ENCODE measurements at places on chromosomes 13 and 19. TPM values are rescaled to one million over a fixed set of nuclear protein-coding genes. Genes with fewer than 3 reads are reported as not detected.
A peak's percentile ranks its signal among the peaks of the same experiment; 100 is the strongest.

DNA sequence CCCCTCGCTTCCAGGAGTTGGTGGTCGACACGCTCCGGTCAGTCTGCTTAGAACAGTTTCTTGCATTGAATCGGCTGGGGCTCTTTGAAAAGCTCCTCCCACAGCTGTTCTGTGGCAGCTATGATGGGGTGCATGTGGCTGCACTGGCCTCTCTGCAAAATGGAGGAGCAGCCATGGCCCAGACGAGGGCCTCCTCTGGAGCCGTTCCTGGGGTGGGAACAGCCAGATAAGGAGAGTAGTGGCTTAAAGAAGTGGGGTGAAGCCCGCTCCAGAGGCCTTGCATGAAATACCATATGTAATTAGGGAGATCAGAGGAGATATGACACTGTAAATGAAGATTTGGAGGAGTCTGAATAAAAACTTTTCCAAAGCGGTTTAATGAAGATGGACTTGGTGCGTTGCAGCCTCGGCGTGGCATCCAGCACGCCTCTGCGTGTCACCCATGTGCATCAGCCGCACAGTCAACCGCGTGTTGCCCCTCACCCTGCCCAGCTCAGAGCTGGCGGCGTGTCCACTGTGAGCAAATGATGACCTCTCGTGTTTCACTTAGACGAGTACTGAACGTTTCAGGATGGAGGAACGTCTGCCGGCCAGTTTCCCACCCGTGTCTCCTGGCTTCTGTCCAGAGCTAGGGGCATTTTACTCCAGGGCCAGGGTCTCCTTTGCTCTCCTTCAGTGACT, 199.2 kb downstream of the TEX29 start:
- H3K4me1 ChIP-seq, result peaks cover 4% of the 10 kb centered on the region
- H3K27me3 ChIP-seq, result no peaks in the 10 kb centered on the region
- no peak for DNase-seq
- no peaks in the 10 kb centered on the region for H3K36me3 ChIP-seq
- H3K4me3 ChIP-seq, result no peak overlapping the region
- no peak overlapping the region for H3K27ac ChIP-seq

DNA sequence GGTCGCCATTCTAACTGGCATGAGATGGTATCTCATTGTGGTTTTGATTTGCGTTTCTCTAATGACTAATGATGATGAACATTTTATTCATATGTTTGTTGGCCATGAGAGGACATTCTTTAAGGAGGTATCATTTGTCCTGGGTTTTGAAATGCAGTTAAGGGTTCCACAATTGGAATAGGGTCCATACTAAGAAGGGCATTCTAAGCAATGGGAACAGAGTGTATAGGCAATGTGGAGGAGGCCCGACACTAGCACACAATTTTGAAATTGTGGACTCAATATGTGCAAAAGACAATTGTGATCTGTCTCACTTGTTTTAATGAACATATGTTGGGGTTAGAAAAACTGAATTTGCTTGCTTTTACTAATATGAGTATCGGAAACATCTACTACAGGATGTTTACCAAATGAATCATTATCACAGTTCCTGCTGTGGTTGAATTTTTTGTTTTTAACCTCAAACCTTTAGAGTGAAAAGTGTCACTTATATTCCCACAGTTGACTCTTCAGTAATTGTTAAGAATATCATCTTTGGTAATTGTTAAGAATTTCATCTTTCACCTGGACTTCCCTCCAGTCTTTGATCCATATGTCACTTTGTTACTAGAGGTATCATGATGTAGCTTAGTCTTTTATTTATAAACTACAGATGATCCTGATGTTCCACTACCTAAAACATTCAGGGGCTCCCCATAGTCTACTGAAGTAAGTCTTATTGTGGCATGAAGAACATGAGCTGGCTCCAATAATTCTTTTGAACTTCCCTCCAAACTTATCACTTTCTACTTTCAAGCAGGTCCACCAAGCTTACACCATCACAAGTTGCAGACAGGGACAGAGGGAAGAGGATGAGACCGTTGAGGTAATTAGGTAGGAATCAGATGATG, 109.7 kb upstream of the KLF12 start:
- H3K27me3 ChIP-seq, result no peaks in the 10 kb centered on the region
- H3K4me1 ChIP-seq, result no peaks in the 10 kb centered on the region
- no peak overlapping the region for H3K4me3 ChIP-seq
- no peaks in the 10 kb centered on the region for H3K36me3 ChIP-seq

DNA sequence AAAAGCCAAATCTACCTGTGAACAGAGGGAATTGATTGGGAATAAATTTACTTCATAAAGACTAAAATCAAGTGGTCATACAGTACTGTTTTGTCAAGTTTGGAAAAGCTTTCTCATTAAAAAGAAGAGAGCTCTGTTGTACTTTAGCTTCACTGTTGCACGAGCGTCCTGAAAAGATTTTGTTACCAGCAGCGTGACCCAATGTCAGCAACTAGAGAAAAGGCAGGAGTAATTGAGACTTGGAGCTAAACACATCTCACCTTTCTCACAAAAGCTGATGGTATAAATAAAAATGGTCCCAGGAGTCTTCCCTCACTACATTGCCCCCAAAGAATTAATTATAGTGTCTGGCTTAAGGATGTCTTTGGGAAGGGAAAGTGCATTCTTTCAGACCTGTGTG, 613.7 kb downstream of the OLFM4 start:
- DNase-seq, result no peak
- H3K4me3 ChIP-seq, result no peak overlapping the region
- H3K27ac ChIP-seq, result no peak overlapping the region
- no peaks in the 10 kb centered on the region for H3K27me3 ChIP-seq
- no peaks in the 10 kb centered on the region for H3K36me3 ChIP-seq

GRCh38 chr13:111480976-111481375, 160.5 kb downstream of the TEX29 start:
- no peak overlapping the region for H3K27ac ChIP-seq
- DNase-seq, result no peak
- H3K4me1 ChIP-seq, result no peaks in the 10 kb centered on the region
- H3K36me3 ChIP-seq, result no peaks in the 10 kb centered on the region
- H3K27me3 ChIP-seq, result no peaks in the 10 kb centered on the region

- no peak for DNase-seq
- no peak overlapping the region for H3K4me3 ChIP-seq
- H3K27me3 ChIP-seq, result no peaks in the 10 kb centered on the region
- H3K27ac ChIP-seq, result no peak overlapping the region
These were observed 392.8 kb downstream of the SLITRK6 start for GRCh38 chr13:85406269-85406975.

- peak; percentile 64 for DNase-seq
- peaks cover 3% of the 10 kb centered on the region for H3K27me3 ChIP-seq
- H3K4me3 ChIP-seq, result no peak overlapping the region
- H3K36me3 ChIP-seq, result no peaks in the 10 kb centered on the region
These were observed 8.9 kb upstream of the MYO1F start for GRCh38 chr19:8585894-8586750.

DNA sequence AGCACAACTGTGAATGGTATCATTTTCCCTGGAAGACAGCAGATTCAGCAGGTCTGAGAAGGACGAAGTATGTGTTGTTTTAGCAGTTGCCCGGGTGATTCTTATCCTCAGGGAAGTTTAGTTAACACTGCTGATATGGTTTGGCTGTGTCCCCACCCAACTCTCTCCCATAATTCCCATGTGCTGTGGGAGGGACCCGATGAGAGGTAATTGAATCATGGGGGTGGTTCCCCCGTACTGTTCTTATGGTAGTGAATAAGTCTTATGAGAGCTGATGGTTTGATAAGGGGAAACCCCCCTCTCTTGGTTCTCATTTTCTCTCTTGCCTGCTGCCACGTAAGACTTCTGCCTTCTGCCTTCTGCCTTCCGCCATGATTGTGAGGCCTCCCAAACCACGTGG, 81.0 kb upstream of the UBAC2 start:
- H3K36me3 ChIP-seq, result no peaks in the 10 kb centered on the region
- H3K4me3 ChIP-seq, result no peak overlapping the region
- no peaks in the 10 kb centered on the region for H3K4me1 ChIP-seq
- no peak for DNase-seq
- H3K27ac ChIP-seq, result no peak overlapping the region

DNA sequence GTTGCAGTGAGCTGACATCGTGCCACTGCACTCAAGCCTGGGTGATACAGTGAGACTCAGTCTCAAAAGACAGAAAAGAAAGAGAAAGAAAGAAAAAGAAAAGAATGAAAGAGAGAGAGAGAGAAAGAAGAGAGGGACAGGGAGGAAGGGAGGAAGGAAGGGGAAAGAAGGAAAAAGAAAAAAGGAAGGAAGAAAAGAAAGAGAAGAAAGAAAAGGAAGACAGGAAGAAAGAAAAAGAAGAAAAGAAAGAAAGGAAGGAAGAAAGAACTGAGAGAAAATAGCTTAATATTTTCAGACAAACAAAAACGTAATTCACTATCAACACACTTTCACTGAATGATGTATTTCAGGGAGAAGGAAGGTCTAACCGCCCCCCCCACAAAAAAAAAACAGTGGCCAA, 39.3 kb downstream of the ESD start:
- no peak overlapping the region for H3K27ac ChIP-seq
- no peaks in the 10 kb centered on the region for H3K36me3 ChIP-seq
- H3K4me3 ChIP-seq, result no peak overlapping the region
- no peak for DNase-seq

DNA sequence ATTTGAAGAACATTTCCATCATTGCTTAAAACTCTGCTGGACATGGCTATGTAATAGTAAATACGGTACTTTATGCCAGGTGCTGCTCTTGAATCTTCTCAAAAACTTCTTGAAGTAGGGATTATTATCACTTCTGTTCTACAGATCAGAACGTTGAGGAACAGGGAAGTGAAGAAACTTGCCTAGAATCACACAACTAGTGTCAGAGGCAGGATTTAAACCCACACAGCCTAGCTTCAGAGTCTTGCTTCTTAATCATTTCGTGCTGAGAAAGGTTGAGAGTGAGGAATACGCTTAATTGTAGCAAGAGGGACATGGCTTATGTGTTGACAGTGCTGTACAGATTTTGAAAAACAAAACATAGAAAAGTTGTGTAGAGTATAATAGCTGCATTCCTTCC, 13.5 kb downstream of the TM9SF2 start:
- H3K4me1 ChIP-seq, result no peaks in the 10 kb centered on the region
- H3K4me3 ChIP-seq, result no peak overlapping the region
- no peaks in the 10 kb centered on the region for H3K27me3 ChIP-seq
- H3K27ac ChIP-seq, result no peak overlapping the region
- H3K36me3 ChIP-seq, result peaks cover 4% of the 10 kb centered on the region

GRCh38 chr19:55648585-55649267, 714 bp downstream of the CCDC106 start:
- H3K27ac ChIP-seq, result no peak overlapping the region
- H3K4me3 ChIP-seq, result peak overlapping the region; percentile 85
- H3K4me1 ChIP-seq, result peaks cover 10% of the 10 kb centered on the region
- peaks cover 7% of the 10 kb centered on the region for H3K36me3 ChIP-seq
- no peak for DNase-seq

- no peaks in the 10 kb centered on the region for H3K27me3 ChIP-seq
- no peaks in the 10 kb centered on the region for H3K4me1 ChIP-seq
- no peaks in the 10 kb centered on the region for H3K36me3 ChIP-seq
- DNase-seq, result no peak
- H3K4me3 ChIP-seq, result no peak overlapping the region
These were observed 415.2 kb upstream of the SGCG start for GRCh38 chr13:22765547-22765946.

DNA sequence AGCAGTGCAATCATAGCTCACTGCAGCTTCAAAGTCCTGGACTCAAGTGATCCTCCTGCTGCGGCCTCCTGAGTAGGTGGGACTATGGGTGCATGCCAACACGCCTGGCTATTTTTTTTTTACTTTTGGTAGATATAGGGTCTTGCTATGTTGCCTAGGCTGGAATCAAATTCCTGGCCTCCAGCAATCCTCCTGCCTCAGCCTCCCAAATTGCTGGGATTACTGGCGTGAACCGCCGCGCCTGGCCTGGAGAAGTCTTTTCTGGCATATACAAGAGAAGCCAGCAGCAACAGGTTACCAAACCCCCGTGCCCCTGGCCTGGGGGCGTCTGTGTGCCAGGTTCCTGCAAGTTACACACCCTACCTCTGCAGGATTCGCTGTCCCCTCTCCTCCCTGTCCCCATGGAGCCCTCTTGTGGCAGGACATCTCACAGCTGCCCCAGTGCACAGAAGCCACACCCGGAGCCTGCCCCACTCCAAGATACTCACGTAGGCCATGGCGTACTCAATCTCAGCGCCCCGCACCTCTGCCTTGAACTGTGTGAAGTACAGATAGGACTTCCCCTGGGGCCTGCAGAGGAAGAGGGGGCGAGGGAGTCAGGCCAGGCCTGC, 9.9 kb downstream of the MYDGF start:
- DNase-seq, result no peak
- H3K27ac ChIP-seq, result no peak overlapping the region
- H3K4me1 ChIP-seq, result no peaks in the 10 kb centered on the region
- no peaks in the 10 kb centered on the region for H3K27me3 ChIP-seq
- peaks cover 2% of the 10 kb centered on the region for H3K36me3 ChIP-seq

- no peak overlapping the region for H3K4me3 ChIP-seq
- peaks cover 3% of the 10 kb centered on the region for H3K4me1 ChIP-seq
- H3K27ac ChIP-seq, result no peak overlapping the region
- H3K27me3 ChIP-seq, result no peaks in the 10 kb centered on the region
- DNase-seq, result peak; percentile 75
These were observed 11.3 kb downstream of the GTPBP3 start for GRCh38 chr19:17348700-17349099.

GRCh38 chr13:67258482-67258881, 28.3 kb upstream of the PCDH9 start:
- DNase-seq, result peak; percentile 36
- no peaks in the 10 kb centered on the region for H3K36me3 ChIP-seq
- H3K4me3 ChIP-seq, result no peak overlapping the region
- H3K4me1 ChIP-seq, result peaks cover 3% of the 10 kb centered on the region

GRCh38 chr13:38265132-38265497, 84.5 kb upstream of the UFM1 start:
- H3K27ac ChIP-seq, result no peak overlapping the region
- no peaks in the 10 kb centered on the region for H3K36me3 ChIP-seq
- H3K4me1 ChIP-seq, result no peaks in the 10 kb centered on the region
- no peak for DNase-seq

- no peak for DNase-seq
These were observed 1.9 kb downstream of the BTBD2 start for GRCh38 chr19:2013683-2013961.

GRCh38 chr13:45295536-45295935, 45.4 kb downstream of the TPT1 start:
- H3K4me3 ChIP-seq, result no peak overlapping the region
- DNase-seq, result no peak
- H3K27me3 ChIP-seq, result no peaks in the 10 kb centered on the region
- no peaks in the 10 kb centered on the region for H3K4me1 ChIP-seq
- no peak overlapping the region for H3K27ac ChIP-seq
- no peaks in the 10 kb centered on the region for H3K36me3 ChIP-seq

GRCh38 chr13:113119822-113120189, 2.8 kb upstream of the F10 start:
- no peak overlapping the region for H3K27ac ChIP-seq
- DNase-seq, result no peak
- no peak overlapping the region for H3K4me3 ChIP-seq

Gene WDR88
- not detected for total RNA-seq

Gene RYR1
- 10.7 TPM for total RNA-seq

Gene SIGLEC10
- total RNA-seq, result not detected

Gene KIRREL2
- total RNA-seq, result 4.6 TPM

Gene TBXA2R
- total RNA-seq, result 0.75 TPM

Gene DEDD2
- 37.8 TPM for total RNA-seq

Gene SBK2
- total RNA-seq, result 4.1 TPM

Gene FREM2
- total RNA-seq, result 22.2 TPM

Gene ICAM3
- 16.5 TPM for total RNA-seq
